CD8-positive, alpha-beta memory T cell (primary cell): ENCODE measurements at places on chromosomes 13 and 19.

DNA sequence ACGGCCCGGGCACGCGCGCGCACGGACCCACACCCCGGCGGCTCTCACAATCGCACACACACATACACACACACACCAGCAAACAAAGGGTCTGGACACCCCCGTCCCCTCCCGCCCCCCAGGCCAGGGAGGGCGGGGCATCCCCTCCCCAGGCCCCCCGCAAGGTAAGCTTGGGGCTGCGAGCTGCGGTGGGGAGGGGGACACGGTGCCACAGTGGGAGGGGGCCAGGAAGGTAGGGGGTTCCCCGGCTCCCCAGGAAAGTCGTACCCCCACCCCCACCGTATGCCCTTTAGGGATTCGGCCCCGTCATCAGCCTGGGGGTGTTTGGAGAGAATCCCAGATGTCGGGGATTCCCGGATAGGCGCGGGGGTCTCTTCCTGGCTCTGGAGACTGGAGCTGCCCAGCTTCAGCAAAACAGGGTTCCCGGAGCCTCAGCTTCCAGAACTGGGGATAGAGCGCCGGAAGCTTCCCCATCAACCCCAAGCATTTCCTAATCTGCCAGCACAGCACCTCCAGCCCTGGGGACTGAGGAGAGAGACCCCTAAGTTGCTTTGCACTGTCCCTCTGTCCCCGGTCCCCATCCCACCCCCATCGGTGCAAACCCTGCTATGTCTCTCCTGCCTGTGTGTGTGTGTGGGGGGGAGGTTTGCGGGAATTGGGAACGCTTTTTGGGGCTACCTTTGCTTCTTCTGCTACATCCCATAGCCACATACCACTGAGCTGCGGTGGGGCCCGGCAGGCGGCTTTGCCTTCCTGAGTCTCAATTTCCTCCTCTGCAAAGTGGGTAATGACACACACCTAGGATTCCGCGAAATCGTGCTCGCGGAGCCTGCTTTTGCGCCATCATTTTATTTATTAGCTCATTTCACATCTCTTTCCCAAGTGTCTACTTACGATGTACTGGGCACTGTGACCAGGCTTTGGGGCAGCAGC is 1.8 kb upstream of the CDC37 start:
- H3K4me1 ChIP-seq: peaks cover 80% of the 10 kb centered on the region
- peak overlapping the region; percentile 98 for H3K27ac ChIP-seq
- no peaks in the 10 kb centered on the region for H3K36me3 ChIP-seq
- H3K27me3 ChIP-seq: no peaks in the 10 kb centered on the region
- H3K4me3 ChIP-seq: peak overlapping the region; percentile 99

- no peak overlapping the region for H3K27ac ChIP-seq
- H3K36me3 ChIP-seq: no peaks in the 10 kb centered on the region
- H3K4me3 ChIP-seq: no peak overlapping the region
Observed at GRCh38 chr13:91277013-91277676, 70.3 kb upstream of the MIR17HG start.

GRCh38 chr13:29465741-29466293 is 129.7 kb downstream of the SLC7A1 start:
- no peaks in the 10 kb centered on the region for H3K27me3 ChIP-seq
- DNase-seq: no peak
- H3K4me3 ChIP-seq: no peak overlapping the region
- no peaks in the 10 kb centered on the region for H3K4me1 ChIP-seq

DNA sequence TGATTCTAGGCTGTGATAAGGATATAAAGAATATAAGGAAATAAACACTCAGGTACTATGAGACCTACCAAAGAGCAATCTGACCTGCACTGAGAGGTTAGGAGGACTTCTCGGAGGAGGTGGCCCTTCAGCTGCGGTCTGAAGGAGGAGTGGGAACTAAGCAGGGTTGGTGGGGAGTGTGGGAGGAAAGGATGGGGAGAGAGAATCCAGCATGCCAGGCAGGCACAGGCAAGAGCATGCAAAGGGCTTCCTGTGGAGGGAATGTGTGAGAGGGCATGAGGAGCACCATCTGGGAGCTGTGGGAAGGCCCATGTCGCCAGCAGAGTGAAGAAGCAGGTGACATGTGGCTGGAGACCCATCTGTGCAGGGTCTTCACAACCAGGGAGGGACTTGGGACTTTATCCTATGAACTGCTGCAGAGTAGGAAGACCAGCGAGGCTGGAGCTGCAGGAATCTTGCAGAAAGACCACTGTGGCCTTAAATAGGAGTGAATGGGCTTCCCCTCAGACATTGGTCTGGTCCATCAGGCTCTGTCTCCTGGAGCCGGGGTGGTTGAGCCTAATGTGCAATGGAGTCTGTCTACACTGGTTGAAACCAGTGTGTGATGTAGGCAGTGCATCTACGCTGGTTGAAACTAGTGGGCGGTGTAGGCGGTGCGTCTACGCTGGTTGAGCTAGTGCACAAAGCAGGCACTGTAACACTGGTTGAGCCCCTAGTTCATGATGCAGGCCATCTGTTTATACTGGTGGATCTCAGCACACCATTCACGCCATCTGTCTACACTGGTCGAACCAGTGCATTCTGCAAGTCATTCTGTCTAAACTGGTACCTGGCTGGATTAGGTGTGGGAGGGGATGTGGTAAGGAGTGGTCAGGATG is 6.4 kb downstream of the CHST8 start:
- H3K27ac ChIP-seq: no peak overlapping the region
- H3K27me3 ChIP-seq: peaks cover 7% of the 10 kb centered on the region
- no peaks in the 10 kb centered on the region for H3K4me1 ChIP-seq
- no peak overlapping the region for H3K4me3 ChIP-seq
- no peak for DNase-seq
- H3K36me3 ChIP-seq: no peaks in the 10 kb centered on the region
